Colonic mucosa (tissue), 4 donors: ENCODE measurements at places on chromosomes 1 and 21.

GRCh38 chr21:34606621-34607020, 8.3 kb downstream of the RCAN1 start:
- no peak for DNase-seq

- DNase-seq, result peak; percentile 40
These were observed 52.7 kb downstream of the PKN2 start for GRCh38 chr1:88736633-88737248.

- DNase-seq, result no peak
These were observed 271.9 kb downstream of the HHAT start for GRCh38 chr1:210600421-210601159.

GRCh38 chr1:194241215-194241614, 1054.8 kb upstream of the B3GALT2 start:
- no peak for DNase-seq

DNA sequence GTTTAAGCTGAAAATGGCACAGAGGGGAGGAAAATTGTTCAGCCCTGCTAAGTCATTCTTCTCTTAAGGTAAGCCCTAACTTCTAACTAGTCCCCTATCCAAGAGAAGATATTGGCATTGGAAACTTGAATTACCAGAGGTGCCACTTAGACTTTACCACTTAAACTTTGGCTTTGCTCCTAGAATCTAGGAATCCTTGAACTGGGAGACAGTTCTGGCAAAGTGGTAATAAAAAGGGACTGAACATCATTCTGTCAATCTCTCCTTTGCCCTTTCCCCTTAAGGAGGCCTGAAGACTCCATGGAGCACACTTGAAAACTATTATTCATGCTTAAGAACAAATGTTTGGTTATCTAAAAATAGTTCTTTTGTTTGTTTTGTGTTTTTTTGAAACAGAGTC, 8.4 kb downstream of the ATP1A4 start:
- no peak for DNase-seq

GRCh38 chr1:114641377-114641776, 28.5 kb downstream of the DENND2C start:
- DNase-seq, result no peak

GRCh38 chr1:86774305-86775295, 70.2 kb downstream of the SH3GLB1 start:
- peak; percentile 42 for DNase-seq

- no peak for DNase-seq
These were observed 57.2 kb downstream of the ITPKB start for GRCh38 chr1:226681652-226682493.

DNA sequence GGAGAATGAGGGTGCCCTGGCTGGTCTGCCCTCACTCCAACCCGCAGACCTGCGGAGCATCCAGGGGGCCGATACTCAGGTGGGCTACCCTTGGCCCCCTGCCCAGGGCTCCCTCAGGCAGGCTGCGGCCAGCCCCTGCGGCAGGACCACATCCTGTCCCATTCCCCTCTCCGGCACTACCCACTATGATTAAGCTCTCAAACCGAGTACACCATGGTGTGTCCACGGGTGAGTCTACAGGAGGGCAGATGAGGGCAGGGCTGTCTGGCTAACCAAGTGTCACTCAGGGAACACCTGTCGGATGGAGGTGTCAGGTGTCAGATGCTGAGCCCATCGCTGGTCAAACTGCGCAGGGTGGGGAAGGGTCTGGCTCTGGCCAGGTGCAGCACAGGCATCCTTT, 47.2 kb downstream of the SLC66A1 start:
- DNase-seq, result no peak

DNA sequence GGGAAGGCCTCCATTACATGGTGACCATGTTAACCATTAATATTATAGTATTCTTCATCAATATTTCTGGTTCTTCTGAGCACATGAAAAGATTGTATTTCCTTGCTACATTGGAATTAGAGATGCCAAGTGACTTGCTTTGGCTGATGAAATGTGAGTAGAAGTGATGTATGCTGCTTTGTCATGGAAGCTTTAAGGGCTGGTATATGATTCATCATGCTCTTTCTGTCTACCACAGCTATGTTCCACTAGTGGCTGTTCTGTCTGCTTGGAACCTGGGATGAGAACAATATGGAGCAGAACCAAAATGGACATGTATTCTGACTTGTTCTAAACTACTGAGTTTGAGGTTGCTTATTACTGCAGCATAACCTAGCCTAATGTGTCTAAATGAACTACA, 163.3 kb downstream of the TM2D1 start:
- DNase-seq, result no peak

DNA sequence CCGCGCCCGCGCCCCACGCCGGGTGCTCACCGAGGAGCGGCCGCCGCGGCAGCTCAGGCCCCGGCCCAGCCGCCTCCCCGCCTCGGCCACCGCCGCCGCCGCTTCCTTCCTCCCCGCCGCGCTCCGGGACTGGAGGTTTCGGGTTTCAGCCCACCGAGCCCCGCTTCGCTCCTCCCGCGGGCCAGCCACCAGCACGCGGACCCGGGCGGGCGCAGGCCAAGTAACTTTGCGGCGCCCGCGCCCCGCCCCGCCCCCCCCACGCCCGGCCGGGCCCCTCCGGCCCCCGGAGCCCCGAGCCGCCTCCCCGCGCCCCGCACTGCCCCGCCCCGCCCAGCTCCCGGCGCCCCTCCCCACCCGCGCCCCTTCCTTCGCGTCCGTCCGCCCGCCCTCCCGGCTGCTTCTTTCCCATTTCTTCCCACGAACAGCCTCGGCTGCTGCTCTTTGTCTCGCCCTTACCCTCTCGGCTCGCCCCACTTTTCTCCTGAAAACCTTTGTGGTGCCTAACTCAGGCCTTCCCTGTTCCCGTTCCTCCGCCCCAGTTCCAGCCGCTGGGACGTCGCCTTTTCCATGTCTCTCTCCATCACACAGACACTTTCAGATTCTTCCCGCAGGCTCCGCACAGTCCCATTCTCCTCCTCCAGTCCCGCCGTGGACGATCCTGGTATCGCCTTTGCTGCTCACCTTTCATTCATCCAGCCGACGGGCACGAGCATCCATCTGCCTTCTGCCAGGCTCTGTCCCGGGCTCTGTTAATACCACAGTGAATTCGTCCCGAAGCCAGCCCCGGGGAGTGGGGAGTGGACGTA, at the start of gene GPR161:
TSS of gene GPR161 (minus strand) at position 222 of the 806 bp plus-strand sequence. CDS start 32,080 bp downstream, outside the sequence.
- peak; percentile 53 for DNase-seq

- no peak for DNase-seq
These were observed 221.3 kb downstream of the TOMM20 start for GRCh38 chr1:234907208-234907939.

GRCh38 chr1:214400131-214400530, 119.2 kb downstream of the SMYD2 start:
- no peak for DNase-seq

DNA sequence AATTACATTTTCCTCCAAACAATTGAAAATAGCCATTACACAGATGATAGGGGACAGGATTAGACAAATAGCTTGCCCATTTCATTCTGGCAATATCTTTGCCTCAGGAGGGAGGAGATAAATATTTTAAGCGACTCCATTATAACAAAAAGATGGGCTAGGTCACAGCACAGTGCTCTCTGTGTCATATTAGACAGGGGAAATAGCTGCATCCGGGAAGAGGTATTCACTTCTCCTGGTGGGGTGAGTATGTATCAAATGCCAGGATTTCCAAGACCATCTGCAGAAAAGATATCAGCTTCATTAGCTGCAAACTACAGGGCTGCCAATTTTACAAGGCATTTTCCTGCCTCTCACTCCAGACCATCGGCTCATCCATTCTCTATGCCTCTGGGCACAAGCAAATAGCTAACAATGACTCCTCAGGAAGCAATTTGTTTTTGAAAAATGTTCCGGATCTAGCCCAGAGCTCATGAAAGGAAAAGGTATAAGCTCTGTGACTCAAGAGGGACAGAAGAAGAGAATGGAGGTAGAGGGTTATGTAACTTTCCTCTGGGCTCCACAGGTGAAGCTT, 41.9 kb upstream of the ANGPTL7 start:
- no peak for DNase-seq

GRCh38 chr1:155001425-155001674, 1.3 kb upstream of the ZBTB7B start:
- no peak for DNase-seq

DNA sequence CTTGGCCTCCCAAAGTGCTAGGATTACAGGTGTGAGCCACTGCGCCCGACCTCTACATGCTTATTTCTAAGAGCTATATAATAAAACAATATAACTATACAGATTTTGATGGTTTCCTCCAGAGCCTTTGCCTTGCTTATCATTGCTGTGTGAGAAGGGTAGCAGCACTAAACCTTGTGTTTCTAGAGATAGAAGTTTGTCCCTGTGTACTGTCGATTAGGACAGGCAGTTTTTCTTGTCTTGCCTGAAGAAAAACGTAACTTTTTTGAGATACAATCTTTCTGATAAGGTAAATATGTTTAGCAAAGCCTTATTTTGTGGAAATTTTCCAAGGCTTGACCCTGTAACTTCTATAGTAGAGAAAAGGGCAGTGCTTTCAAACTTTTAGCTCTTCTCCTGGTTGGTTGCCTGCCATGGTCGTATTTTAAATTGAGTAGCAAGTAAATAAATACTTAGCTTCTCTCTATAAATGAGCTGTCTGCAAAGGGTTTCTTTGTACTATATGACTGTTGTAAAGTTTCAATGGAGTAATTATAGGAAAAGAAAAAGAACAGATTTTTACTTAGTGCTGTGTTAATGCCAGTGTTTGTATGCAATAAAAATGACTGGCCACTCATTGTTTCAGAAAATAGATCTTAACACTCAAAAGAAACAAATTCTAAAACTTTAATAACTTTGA, 86.4 kb upstream of the CACYBP start:
- no peak for DNase-seq

DNA sequence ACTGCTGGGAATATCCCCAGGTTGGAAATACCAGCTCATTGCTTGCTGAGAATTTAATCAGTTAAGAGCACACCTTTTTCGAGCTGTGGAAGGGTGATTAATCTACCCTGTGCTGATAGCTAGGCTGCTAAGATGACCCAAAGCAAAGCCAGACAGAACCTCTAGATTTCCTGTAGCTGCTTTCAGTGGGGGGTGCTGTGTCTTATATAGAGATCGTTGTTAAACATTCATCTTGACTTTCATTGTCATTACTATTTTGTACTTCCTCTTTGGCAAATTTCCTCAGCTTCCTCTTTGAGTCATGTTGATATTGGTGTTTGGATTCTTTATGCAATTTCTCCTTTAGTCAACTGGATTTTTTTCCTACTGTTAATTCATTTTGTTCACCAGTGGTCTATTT, 155.3 kb downstream of the DISC1 start:
- DNase-seq, result no peak

DNA sequence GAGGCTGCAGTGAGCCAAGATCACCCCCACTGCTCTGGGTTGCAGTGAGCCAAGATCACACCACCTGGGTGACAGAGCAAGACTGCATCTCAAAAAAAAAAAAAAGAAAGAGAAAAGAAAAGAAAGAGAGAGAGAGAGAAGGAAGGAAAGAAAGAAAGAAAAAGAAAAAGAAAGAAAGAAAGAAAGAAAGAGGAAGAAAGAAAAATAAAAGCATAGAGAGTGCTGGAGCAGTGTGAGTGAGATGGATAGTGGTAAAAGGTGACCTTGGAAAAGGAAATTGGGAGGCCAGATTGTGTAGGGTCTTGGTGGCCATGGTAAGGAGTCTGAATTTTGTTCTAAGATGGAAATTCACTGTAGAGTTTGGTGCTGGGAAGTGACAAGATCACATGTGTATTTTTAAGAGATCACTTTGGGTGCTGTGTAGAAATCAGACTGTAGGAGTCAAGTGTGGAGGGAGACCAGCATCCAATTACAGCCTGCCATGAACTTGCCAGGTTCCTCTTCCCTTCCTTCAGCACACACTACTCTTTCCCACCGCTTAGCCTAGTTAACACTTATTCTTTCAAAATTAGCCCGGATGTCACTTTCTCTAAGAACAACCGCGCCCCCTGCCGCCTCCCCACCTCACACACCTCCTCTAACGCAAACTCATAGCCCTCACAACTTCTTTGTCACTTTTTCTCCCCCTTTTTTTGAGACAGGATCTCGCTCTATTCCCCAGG, 17.9 kb downstream of the MTX1 start:
- DNase-seq, result peak; percentile 84

- no peak for DNase-seq
These were observed 20.4 kb downstream of the SDHB start for GRCh38 chr1:17033481-17033880.

DNA sequence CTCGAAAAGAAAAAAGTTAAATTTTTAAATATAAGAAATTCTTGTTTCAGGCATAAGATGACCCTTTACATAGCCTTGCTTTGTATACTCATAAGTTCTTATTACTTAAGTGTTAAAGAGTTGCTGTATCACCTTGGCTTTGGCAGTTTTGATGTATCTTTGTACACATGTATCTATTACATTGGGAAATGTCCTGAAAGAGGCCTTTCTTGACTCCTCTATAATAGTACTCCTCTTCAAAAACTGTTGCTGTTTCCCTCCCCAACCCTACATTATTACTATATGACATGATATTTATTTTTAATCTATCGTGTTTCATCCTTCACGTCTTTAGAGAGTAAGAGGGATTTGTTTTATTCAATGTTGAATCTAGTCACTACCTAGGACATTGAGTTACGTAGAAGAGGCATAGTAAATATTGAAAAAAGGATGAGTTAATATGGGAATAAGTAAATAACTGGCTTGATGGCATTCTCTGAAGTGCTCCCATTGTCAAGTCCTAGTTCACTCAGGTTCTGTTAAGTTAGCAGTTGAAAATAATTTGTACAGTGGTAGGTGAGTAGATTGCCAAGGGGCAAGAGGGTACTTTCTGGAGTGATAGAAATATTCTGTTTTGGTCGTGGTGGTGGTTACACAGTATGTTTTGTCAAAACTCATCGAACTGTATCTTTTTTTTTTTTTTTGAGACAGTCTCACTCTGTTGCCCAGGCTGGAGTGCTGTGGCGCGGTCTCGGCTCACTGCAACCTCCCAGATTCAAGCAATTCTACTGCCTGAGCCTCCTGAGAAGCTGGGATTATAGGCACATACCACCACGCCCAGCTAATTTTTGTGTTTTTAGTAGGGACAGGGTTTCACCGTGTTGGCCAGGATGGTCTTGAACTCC, 8.2 kb downstream of the THRAP3 start:
- DNase-seq, result no peak

- peak; percentile 55 for DNase-seq
These were observed 10.8 kb upstream of the CDCP2 start for GRCh38 chr1:54163573-54163972.

DNA sequence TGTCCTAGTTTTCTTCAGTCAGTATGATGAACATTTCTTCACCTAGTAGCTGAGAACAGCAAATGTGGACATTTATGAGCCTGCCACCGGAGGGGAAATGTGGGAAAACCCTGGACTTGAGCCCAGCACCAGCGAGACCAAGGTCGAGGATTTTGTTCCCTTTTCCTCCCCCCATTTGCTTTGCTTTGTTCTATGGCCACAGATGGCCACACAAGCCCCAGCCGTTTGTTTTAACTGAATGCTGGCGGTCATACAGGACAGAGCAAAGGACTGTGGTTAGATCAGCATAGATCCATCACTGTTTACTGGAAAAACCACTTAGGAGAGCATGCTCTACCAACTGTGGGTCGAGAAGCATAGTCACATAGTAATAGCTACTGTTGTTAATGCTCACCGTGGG, 20.9 kb downstream of the SH2D2A start:
- DNase-seq, result no peak
